ENCODE measurements at places on chromosomes 1 and 21.

- DNase-seq: no peak
Observed at GRCh38 chr1:39226836-39227235, 22.3 kb downstream of the MACF1 start.

DNA sequence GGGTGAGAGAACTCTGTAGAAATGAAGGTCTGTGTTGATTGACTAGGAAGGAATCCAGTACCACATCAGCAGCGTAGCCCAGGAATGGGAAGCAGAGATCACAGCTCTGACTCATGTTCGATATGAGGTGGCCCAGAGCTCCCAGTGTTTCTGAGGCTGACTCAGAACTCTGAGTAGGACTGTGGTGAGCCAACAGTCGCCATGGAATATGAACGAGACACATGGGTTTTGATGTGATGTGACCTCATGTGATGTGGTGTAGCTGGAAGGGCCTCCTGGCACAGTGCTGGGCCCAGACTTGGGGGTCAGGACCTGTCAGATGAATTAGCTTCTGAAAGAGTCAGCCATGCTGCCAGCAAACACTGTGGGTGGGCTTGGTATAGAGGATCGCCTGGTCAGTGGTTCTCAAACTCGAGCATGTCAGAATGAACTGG lies 237.0 kb downstream of the MRPL39 start:
- DNase-seq: no peak

GRCh38 chr1:221921936-221922335 lies 180.0 kb upstream of the DUSP10 start:
- DNase-seq: no peak

DNA sequence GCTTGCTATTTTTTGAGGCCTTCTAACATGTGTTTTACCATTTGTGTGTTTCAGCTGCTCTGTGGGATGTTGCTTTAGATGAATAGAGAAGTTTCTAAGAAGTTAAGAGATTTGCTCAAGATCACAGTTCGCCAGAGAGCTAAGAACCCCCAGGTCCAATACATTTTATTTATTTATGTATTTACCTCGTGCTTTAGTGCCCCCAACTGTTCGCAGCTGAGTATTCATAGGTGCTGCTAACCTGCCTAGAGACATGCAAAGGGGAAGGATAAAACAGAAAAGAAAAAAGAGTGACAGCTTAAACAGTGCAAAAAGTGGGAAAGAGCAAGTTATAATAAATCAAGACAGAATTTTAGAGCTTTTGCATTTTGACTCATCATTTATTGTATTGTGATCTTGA lies 31.1 kb downstream of the NFYC start:
- no peak for DNase-seq

- DNase-seq: no peak
Observed at GRCh38 chr21:41966041-41966833, 12.4 kb upstream of the C2CD2 start.

DNA sequence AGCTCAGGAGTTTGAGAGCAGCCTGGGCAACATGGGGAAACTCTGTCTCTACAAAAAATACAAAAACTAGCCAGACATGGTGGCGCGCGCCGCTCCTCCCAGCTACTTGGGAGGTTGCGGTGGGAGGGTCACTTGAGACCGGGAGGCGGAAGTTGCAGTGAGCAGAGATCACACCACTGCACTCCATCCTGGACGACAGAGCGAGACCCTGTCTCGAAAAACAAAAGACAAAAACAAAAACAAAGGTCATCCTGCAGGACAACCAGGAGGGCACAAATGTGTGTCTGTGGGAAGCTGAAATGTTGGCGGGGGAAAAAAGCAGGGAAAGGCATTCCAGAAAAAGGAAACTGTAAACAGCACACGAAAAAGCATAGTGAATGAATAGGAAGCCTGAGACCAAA lies 104.1 kb upstream of the HNRNPU start:
- no peak for DNase-seq

GRCh38 chr1:23343221-23344110 lies 618 bp downstream of the HNRNPR start:
- DNase-seq: peak; percentile 46

- DNase-seq: peak; percentile 32
Observed at GRCh38 chr1:9018333-9018732, 7.9 kb downstream of the SLC2A7 start.

DNA sequence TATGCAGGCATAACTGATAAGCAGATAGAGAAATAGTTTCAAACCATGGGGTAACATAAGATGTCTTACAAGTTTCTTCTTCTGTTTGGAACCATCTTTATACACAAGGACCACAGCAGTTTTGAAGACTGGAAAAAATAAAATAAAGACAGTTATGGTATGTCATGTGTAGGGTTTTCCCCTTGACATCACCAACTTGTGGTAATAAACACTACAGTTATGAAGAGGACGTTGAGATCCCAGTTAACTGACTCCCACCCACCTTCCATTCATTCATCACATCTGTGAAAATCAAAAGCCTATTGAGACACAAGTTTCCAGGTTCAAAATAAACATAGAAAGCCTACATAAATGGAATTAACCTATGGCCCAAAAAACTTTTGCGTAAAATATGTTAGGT lies 92.5 kb upstream of the KRTAP19-8 start:
- no peak for DNase-seq

DNA sequence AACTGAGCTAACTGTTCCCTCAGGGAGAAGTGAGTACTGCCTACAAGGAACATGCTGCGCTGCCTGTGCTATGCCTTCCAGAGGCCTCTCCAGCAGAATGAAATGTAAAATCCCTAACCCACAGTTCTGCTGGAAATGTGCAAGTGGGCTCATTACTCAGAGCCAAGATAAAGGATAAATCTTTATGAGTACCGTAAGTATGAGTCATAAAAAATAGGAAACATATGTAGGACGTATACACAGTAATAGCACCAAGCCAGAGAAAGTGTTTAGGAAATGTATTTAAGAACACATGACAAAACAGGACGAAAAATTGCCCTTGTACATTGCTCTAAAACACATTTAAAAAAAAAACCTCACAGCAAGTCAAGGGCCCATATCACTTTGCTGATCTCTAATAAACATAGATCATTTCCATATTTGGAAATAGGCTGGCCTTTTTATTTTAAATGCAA lies 104.6 kb downstream of the TGFBR3 start:
- no peak for DNase-seq

DNA sequence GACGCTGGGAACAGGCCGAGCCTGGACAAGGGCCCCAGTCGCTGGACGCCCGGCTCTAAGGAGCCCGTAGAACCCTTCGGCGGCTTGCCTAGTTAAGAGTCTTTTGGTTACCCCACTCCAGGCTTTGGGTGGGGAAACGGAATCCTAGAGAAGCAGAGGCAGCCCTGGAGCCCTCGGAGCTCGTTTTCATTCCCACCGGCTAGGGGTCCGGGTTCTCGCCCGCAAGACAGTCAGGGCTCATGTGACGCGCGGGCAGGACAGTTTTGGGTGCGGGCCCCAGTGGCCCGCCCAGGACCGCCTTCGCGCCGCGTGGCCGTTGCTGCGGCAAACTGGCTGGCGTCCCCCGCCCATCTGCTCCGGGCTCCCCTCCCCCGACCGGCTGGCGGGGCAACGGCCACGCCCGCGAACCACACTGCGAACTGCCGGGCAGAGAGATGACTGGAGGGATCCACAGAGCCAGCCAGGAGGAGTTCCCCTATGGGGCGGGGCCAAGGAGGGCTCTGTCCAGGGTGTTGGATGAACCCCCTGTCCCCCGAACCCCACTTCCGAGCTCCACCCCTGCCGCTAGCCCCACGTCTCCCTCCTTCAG lies 829 bp upstream of the HES2 start:
- no peak for DNase-seq

GRCh38 chr1:110870721-110871388 lies 2.1 kb upstream of the CD53 start:
- no peak for DNase-seq

DNA sequence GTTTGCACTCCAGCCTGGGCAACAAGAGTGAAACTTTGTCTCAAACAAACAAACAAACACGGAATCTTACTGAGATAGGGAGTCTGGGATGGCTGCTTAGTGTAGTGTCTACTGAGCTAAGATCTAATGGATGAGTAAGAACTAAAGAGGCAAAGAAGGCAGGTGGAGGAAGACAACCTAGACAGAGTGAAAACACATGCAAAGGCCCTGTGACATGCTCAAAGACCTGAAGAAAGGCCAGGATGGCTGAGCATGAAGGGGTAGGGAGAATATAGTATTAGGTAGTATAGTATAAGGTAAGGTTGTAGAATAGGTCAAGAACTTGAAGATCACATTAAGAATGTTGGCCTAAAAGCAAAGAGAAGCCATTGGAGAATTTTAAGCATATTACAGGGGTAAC lies 49.1 kb downstream of the MAP3K7CL start:
- DNase-seq: no peak

DNA sequence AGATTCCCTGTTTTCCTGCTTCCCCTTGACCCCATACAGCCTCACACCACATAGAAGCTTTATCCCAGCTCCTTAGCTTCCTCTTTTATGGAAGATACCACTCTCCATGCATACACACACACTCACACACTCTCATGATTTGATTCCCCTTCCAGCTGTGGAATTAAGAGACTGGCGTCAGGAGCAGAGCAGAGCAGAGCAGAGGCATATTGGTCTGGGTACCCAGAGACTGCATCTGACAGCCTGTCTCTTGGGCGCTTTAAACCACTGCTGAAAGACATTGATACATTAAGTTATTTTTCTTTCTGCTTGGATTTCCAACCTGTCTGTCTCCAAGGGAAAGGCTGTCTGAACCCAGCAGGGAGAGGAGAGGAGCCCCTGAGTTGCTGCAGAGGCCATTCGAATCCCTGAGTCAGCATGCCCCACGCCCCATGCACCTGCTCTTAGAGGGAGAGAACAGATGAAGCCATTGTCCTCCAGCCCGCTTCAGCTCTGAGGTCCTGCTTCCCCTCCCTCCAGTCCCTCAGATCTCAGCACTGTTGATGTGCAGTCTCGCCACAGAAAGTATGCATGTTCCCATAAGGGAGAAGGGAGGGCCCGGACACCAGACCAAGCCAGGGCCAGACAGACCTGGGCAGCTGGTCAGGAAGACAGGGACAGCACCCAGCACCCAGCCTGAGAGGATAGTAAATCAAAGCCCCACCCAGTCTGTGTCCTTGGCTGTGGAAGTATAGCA lies 66.7 kb upstream of the GJB5 start:
- DNase-seq: no peak
